AG20443 (cell line): ENCODE measurements at places on chromosomes 16 and 17.

- no peak for DNase-seq
Measured at GRCh38 chr16:14087590-14088154, 16.6 kb downstream of the MRTFB start.

- DNase-seq: peak; percentile 62
Measured at GRCh38 chr17:9959377-9959981, 54.4 kb upstream of the RCVRN start.

GRCh38 chr17:64706224-64707049 lies 44.3 kb upstream of the SMURF2 start:
- DNase-seq: no peak

DNA sequence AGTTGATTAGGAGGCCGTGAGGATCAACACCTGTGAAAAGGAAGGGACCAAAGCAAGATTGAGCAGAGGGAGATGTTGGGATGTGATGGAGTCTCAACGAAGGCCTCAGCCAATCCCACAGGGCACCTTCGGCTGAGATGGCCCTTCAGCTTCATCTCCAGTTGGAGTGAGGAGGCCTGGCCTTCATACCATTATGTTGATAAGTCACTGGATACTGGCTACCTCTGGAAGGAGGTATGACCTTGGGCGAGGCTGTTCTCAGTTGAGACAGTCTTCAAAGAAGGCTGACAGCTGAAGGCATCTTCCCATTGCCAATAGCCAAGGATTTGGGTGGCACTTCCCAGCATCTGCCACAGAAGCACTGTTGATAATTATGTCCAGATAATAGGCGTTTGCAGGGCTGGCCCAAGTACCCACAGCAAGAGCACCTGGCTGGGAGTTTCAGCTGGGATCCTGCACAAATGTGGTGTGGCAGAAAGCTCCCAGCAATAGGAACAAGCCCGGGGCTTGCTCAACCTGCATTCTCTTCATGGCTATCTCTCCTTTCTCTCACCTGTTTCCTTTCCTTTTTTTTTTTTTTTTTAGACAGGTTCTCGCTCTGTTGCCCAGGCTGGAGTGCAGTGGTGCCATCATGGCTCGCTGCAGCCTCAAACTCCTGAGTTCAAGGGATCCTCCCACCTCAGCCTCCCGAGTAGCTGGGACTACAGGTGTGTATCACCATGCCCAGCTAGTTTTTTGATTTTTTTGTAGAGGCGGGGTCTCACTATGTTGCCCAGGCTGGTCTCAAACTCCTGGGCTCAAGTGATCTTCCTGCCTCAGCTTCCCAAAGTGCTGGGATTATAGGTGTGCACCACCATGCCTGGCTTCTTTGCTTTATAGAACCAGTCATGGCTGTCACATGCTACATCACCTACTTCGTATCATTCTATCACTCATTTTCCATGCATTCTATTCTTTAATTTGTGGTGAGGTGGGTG lies 18.2 kb upstream of the MAP3K14 start:
- DNase-seq: no peak

DNA sequence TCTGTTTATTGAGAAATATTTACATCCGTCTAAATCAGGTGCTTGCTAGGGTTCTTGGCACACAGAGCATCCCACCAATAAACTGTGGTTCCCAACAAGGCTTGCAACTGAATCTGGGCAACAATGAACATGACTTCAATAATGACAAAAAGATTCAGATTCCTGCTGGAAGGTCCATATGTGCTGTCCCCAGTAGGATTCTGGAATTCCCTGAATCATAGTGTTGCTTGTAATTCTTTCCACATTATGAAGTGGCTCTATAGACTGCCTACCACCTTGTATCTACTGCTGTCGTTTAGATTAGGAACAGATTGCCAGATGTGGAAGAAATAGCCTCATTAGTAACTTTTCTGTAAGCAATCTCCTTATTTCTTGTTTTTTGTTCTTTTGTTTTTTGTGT lies 265.9 kb downstream of the WWOX start:
- no peak for DNase-seq

- DNase-seq: peak; percentile 77
Measured at GRCh38 chr17:1486802-1487695, 5.4 kb downstream of the MYO1C start.

DNA sequence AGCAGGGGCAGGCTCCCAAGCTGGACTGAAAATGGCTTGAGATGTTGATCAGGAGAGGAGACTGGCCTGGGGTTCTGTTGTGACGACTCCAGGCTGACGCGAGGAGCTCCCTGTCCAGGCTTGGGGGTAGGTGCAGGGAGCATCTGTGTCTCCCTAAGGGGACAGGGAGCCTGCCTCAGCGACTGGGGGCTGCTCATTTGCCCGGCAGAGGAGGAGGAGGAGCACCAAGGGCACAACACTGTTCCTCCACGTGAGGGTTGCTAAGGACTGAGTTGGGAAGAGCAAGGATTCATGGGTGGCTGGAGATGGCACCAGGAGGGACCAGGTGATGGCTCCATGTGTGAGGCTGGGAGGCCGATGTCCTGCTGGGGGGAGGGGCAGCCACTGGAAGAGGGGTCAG lies 53.3 kb downstream of the USP22 start:
- no peak for DNase-seq

GRCh38 chr17:75834279-75834920 lies 9.8 kb downstream of the UNC13D start:
- DNase-seq: no peak

DNA sequence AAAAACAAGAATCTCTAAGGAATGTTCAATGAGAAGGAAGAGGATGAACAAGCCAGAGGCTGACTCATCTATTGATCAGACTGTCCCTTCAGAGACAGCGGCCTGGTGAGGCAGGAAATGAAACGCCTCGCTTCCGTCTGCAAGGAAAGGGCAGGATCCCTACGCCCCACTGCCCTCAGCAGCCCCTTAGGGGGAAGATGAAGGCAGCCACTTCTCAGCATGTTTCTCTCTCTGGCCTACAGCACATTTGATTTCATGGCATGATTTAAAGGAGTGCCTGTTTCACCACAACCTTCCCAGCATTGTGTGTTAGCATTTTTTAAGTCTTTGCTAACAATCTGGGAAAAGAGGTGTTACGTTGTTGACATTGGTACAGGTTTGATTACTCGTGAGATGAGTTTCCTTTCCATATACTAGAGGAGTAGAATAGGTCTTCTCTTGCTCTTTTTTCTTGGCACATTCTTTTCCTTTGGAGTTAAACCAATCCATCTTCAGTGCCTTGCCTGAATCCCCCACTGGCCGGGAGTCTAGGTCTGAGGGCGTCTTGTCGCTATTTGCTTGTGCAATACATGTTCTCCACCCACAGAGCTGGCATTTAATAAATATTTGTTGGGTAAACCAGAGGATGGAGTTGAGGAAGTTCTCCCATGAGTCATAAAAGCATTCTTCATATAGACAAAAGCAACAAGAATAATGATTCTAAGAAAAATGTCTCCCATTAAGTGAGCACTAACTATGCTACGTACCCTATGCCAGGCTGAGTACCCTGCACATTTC lies 47.4 kb downstream of the RBFOX3 start:
- DNase-seq: no peak

DNA sequence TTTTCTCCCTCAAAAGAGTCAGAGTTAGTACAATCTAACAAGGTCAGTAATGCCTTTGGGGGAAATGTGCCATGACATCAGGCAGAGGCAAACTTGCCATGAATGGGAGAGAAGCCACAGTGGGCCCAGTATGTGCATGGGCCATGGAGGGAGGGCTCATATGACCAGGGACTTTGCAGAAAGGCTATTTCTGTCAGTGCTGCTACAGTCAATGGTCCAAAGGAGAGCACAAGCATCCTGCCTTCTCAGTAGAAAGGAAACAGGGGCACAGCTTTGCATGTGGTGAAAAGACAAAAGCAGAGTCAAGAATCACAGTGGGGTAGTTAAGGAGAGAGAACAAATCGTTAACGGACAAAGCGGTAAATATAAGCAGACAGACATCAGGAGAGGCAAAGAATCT lies 11.2 kb upstream of the CORO6 start:
- no peak for DNase-seq

DNA sequence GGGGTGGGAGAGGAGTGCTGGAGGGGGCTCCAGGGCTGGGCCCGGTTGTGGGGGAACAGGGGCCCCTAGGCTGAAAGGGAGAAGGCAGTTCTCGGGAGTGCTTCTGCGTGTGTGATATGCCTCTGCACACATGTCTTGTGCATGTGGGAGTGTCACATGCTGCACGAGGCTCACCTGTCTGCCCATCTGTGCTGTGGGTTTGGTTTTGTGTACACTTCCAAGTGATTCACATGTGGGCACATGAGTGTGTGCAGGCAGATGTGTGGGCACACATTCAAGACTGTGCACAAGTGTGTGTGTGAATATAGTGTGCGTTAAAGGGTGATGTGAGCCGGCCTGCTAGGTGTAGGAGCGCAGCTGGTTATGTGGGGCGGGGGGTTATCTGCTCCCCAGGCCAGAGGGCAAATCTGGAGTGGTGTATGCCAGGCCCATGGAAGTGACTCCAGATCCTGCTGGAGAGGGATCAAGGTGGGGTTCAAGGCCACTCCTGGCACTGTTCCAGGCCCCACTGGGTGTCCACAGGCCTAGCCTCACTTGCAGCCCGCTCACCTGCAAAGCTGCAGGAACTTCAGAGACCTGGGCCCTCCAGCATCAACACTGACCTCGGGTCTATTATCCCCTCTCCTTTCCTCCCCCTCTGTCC lies 3.8 kb upstream of the BAHCC1 start:
- DNase-seq: no peak

GRCh38 chr16:56372013-56372634 lies 53.2 kb downstream of the AMFR start:
- no peak for DNase-seq

- DNase-seq: no peak
Measured at GRCh38 chr16:66036184-66036583, 330.3 kb upstream of the CDH5 start.

DNA sequence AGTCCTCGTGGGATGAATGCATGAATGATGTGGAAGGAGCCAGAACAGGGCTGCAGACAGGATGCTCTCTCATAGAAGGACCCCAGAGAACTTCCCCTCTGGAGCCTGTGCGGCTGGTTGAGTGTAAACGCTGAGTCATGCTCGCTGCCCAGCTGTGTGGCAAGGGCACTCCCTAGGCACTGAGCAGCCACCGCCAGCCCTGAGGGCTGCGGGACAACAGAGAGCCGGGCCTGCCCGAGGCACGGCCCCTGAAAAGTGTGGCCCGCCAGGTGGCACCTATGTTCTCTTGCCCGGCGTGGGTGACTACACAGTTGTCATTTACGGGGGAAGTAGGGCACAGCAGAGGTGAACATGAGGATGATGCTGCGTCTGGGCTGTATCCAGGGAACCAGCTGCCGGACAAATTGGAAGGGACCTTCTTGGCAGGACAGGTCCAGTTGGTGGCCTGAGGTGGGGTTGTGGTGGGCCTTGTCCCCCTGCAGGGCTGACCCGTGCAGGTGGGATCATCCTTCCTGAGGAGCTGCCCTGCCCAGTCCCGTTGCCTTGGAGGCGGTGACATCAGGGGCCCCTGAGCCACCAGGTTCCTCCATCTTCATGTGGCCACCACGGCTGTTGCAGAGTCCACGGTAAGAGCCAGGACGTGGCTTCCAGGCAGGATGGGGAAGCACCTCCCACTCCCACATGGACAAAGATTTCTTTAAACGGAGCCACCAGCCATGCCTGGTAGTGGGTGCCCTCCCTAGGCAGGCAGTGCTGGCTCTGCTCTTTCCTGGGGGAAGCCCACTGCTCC lies 94.8 kb upstream of the CBX4 start:
- no peak for DNase-seq

DNA sequence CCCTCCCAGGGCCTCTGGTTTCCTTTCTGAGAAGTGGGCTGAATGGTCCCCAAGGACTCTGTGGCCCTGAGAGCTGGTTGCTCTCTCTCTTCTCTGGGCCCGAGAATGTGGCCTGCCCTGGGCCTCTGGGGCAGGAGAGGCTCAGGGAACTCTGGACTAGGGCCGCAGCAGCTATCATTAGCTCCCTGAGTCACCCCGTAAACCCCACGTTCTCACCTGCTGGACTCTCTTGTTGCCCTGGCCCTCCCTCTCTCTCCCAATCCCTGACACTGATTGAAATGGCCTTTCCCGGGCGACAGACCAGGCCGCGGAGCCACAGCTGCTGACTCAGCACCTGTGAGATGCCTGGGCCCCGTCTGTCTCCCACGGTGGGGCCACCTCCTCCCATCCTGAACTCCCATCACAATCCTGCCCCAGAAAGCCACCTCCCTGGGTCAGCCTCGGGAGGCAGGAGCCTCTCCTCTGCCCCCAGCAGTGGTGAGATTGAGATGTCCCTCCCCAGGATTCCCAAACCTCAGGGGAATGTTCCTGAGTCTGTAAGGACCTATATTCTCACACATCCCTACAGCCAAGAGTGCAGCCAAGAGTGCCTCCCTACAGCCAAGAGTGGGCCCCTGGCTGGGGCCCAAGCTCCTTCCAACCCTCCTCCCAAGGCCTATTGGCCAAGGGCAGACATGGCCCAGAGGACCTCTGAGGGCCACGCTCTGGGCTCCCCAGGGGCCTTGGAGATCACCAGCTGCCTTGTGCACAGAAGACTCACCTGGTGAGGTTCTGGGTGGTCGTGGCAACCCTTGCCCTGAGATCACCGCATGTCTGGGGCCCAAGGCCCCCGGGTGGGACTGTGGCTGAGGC lies 470 bp downstream of the TRPV3 start:
- no peak for DNase-seq

DNA sequence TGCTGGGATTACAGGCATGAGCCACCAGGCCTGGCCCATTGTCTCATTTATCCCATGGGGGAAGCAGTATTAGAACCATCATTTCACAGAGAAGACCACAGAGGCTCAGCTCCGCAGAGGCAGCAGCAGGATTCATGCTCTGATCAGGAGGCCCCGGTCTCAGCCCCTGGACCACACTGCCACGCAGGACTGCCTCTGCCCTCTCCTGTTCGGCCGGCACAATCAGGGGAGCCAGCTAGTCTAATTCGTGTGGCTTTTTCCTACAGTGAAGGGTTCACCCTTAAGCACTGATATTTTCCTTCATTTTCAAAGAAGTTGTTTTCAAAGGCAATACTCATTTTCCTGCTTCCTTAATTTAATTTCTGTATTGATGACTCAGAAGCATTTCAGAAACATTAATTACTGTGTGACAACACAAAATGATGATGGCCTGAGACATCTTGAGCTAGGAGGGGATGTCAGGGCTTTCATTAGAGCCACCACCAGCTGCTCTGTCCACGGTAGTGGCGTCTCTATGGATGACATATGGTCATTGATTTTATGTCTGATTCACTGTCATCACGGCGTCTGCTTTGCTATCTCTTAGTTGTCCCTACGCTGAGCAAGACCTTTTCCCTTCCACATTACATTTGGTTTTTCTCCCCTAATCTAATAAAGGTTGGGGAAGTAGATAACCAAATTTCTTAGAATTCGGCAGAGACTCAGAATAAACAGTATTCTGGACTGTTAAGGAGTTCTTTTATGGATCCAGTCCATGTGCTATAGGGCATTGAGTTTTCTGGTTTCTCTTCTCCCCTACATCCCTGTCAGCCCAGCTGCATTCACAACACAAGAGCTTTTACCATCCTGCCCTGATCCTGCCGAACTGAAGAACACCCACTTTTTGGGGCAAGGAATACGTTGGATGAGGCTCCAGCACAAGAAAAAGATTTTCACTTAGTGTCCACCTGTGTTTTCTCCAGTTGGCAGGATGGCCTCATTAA lies 314.0 kb downstream of the SLC39A11 start:
- DNase-seq: no peak

- no peak for DNase-seq
Measured at GRCh38 chr16:77790912-77791311, 2.5 kb downstream of the VAT1L start.

GRCh38 chr16:12541672-12542071 lies 262.0 kb downstream of the CPPED1 start:
- no peak for DNase-seq

GRCh38 chr17:32383926-32384434 lies 34.0 kb downstream of the ZNF207 start:
- DNase-seq: no peak
